Mesenchymal stem cell (in vitro differentiated cells and primary cell): ENCODE measurements at places on chromosomes 3 and 15.

DNA sequence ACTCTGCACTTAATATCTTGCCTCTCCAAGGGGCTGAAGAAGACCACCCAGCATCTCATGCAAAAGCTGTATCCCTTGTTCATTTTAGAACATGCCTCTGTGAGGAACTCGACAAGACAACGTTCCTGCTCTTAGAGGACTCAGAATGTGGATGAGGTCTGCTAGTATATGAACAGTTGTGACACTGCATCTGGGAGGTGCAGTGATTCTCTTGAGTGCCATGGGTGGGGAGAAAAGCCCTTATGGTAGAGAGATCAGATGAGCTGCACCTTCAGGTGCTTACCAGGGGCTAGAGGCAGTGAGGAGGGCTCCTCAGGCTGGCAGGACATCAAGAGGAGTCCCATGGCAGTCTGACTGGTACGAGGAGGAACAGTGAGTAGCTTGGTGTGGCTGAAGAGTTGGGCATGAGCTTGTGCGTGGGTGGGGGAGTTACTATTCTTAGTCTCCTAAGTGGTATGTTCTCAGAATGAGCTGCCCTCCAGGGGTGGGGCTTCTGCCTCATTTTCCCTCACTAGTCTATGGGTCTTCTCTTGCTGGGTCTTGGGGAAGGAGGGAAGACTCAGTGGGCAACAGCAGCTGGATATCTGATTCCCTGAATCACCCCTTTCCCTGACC is 56.7 kb upstream of the ATP2B2 start:
- DNase-seq = no peak

GRCh38 chr15:74170071-74170844 is 3.3 kb upstream of the ISLR start:
- DNase-seq = no peak

DNA sequence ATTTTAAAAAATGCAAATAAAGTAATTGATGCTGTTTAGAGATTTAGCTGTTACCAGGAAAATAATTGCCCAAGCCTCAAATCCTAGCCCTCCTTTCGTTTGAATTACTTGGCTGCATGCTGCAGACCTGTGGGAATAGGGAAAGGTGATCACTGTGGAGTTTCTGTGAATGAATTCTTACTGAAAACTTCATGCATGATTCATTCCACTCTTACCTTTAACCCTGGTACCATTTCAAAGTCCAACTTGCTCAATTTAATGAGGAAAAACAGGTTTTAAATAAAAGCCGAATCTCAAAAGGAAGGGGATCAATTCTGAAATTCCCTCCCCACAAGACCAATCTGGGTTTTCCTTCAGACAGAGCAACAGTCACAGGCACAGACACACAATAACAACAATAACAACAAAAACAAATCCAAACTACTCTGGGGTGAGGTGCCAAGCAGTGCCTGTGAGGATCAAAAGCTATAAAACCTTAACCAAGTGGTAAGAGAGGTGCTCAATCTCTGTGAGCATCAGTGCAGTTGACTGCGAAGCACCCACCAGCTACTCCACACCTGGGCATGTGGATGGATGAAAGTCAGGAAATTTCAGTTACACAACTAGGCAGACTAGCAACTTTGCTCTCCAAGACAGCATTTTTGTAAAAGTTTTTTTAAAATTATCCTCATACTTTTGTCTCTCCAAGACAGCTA is 200.8 kb downstream of the CNTN3 start:
- no peak for DNase-seq

DNA sequence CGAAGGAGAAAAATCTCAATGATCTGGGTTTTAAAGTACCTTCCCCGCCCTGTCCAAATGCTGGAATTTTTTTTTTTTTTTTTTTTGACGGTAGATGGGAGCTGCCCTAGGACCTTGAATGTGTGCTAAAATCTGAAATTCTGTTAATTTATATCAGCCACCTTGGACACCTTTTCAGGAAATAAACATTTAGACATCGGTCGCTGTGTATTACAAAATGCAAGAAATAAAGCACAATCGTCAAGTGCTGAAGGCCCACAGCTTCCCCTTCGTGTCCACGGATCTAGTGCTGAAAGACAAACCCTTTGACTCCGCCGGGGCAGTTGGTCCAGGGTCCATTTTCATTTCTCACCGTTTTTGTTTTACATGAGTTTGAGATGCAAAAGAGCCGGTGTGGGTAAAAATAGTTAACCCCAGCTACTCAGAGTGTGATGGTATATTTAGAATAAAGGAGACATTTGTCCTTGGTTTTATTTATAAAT is 90.2 kb upstream of the CHD2 start:
- DNase-seq = peak; percentile 74

DNA sequence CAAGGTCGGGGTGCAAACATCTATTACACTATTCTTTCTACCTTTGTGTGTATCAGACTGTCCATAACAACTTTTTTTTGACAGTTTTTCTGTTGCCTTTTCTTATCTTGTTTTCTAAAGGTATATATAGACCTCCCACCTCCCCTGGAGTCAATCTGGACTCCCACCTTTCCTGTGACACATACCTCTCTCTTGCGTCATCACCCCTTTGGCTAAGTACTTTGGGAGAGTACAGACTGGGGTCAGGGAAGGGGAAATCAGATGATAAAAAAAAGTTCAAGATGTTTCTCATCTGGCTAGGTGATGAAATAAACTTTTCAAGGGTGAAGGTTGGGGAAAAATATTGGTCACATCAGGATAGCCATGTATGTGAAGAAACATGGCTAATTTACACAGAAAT is 17.2 kb downstream of the TSPAN3 start:
- no peak for DNase-seq

- DNase-seq = no peak
Observed at GRCh38 chr3:130854208-130854864, 39.5 kb upstream of the ATP2C1 start.

- DNase-seq = no peak
Observed at GRCh38 chr3:156106721-156107373, 13.5 kb upstream of the KCNAB1 start.

GRCh38 chr3:39671116-39671515 is 138.3 kb upstream of the MYRIP start:
- no peak for DNase-seq

- DNase-seq = no peak
Observed at GRCh38 chr3:66398228-66399025, 102.4 kb downstream of the LRIG1 start.

DNA sequence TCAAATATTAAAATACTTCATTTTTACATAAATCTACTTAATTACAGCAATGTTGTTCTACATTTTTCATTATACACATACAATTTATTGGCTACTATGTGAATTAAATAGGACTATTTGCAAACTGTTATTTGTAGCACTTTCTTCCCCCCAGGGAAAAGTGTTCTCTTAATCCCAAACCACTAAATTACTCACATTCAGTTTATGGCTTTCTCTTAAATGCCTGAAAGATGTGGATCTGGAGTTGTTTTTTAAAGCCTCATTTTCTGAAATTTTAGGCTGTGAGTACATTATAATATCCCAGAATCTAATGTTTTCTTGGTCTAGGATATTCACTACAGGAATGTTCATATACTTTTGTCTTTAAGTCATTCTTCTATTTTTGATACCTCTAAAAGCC is 32.7 kb downstream of the PRTG start:
- no peak for DNase-seq

GRCh38 chr3:107765524-107765923 is 242.8 kb downstream of the BBX start:
- no peak for DNase-seq

- peak; percentile 20 for DNase-seq
Observed at GRCh38 chr15:80932513-80932815, 57.2 kb downstream of the MESD start.

DNA sequence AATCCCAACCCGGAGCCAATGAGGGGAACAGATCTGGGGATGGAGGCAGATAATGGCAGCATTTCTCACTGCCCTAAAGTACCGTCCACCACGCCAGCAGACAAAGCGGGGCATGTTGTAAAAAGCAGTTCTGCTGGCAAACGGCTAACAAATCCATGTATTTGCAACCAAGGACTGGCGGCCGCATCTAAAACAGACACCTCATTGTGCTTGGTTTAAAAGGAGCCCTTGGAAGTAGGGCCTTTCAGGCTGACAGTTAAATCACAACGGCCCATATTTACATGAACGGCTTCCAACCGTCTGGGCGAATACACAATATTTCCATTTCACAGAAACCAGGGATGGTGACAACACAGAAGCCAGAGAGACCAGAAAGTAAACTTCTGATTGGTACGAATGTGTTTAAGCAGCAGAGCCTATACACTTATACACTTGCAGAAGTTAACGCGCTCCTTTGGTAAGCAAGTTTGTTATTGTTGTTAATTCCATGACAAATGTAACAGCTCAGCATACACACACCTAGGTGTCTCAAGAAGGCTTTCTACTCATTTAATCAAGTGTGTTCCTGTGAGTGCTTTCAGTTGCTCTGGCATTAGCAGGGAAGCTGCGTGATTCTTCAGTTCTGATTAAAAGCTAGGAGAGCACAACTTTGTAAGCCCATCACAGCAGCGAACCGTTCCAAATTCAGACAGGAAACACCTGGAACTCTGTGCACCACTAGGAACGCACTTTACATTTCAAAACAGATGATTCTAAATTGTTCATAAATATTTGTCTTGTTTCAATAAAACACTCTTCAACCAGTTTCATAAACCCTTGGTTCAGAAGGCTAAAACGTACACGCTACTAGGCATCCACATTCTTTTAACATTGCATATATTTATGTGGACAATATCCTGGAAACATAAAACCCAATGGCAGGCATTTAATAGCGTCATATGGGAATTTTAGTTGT is 112.9 kb downstream of the PDZRN3 start:
- DNase-seq = peak; percentile 26
